ENCODE measurements at places on chromosomes 6 and 20.
A peak's percentile ranks its signal among the peaks of the same experiment; 100 is the strongest.

- DNase-seq: no peak
- H3K4me1 ChIP-seq: no peaks in the 10 kb centered on the region
- H3K4me3 ChIP-seq: no peak overlapping the region
- peaks cover 24% of the 10 kb centered on the region for H3K36me3 ChIP-seq
- H3K27ac ChIP-seq: no peak overlapping the region
Measured at GRCh38 chr20:13809855-13810254, 25.0 kb downstream of the NDUFAF5 start.

DNA sequence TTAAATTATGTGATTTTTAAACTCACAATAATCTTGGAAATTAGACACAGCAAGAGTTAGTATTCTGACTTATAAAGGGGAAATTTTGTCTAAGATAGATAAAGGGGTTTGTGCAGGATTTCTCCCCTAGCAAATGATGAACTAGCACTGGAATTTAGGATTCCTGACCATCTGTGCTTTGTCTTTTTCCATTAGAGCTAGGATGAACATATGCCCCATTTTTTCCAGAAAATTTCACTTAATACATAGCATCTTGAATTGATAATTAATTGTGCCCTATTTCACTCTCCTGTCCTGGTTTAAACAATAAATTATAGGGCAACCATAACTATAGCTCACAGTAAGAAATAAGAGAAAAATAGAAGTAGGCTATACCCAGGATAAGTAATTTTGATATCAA, 601.0 kb downstream of the GRIK2 start:
- H3K4me1 ChIP-seq: peaks cover 4% of the 10 kb centered on the region
- DNase-seq: no peak
- H3K27ac ChIP-seq: no peak overlapping the region
- no peaks in the 10 kb centered on the region for H3K27me3 ChIP-seq
- no peaks in the 10 kb centered on the region for H3K36me3 ChIP-seq

GRCh38 chr6:14062345-14063029, 55.1 kb upstream of the CD83 start:
- peaks cover 10% of the 10 kb centered on the region for H3K27me3 ChIP-seq
- H3K4me1 ChIP-seq: peaks cover 13% of the 10 kb centered on the region
- H3K4me3 ChIP-seq: no peak overlapping the region
- H3K27ac ChIP-seq: no peak overlapping the region
- H3K36me3 ChIP-seq: no peaks in the 10 kb centered on the region

- no peak overlapping the region for H3K27ac ChIP-seq
- H3K36me3 ChIP-seq: no peaks in the 10 kb centered on the region
- peaks cover 3% of the 10 kb centered on the region for H3K27me3 ChIP-seq
- no peaks in the 10 kb centered on the region for H3K4me1 ChIP-seq
Measured at GRCh38 chr6:72525821-72526510, 95.9 kb upstream of the KCNQ5 start.

- H3K4me3 ChIP-seq: peak overlapping the region; percentile 35
- peaks cover 20% of the 10 kb centered on the region for H3K4me1 ChIP-seq
- no peaks in the 10 kb centered on the region for H3K27me3 ChIP-seq
- no peak overlapping the region for H3K27ac ChIP-seq
Measured at GRCh38 chr6:14401246-14401645, 283.7 kb downstream of the CD83 start.
